ENCODE measurements at places on chromosomes 6 and 20.

DNA sequence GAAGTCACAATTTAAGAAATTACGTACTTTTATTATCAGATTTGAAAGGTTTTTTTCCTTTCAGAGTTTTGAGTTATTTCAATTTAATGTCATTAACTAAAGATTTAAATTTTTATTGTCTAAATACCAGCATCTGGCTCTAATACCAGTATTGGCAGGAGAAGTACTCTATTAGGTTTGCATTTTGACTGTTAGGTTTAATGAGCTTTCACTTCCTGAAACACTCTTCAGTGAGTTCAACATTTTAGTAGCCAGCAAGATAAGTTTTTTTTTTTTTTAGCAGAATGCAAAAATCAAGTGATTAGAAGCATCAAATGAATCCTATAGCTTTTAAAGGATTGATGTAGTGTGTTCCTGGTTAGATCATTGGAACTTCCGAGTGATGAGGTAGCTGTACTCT lies 34.0 kb upstream of the SCGN start:
- DNase-seq: no peak

DNA sequence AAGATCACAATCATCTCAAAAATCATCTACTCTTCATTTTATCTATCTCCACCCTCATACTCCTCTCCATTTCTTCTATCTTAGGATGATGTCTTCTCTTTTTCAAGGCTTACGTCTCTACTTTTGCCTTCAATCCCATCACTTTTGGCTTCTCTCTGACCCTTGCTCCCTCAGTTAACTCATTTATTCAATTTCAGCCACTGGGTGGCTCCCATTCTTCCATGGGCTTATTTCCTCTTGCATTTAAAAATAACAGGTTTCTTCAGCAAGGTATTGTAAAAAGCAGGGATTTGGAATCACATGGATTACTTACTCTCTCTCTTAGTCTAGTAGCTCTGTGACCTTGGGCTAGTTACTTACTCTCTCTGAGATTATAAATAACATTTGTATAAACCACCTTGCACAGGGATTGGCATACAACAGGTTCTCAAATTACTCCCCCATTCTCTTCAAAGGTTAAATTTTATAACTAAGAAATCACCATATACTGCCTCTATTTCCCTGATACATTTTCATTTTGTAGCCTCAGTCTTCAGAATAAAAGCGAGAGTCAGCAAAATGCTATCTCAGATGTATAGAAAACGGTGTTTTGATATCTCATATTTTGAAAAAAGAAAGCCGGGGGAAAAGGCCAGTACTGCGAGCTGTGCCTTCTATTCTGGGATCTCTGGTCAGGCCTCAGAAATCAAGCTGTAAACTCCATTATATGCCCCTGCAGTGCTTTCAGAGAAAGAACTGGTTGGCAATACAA lies 5.5 kb downstream of the ZSCAN12 start:
- DNase-seq: no peak

DNA sequence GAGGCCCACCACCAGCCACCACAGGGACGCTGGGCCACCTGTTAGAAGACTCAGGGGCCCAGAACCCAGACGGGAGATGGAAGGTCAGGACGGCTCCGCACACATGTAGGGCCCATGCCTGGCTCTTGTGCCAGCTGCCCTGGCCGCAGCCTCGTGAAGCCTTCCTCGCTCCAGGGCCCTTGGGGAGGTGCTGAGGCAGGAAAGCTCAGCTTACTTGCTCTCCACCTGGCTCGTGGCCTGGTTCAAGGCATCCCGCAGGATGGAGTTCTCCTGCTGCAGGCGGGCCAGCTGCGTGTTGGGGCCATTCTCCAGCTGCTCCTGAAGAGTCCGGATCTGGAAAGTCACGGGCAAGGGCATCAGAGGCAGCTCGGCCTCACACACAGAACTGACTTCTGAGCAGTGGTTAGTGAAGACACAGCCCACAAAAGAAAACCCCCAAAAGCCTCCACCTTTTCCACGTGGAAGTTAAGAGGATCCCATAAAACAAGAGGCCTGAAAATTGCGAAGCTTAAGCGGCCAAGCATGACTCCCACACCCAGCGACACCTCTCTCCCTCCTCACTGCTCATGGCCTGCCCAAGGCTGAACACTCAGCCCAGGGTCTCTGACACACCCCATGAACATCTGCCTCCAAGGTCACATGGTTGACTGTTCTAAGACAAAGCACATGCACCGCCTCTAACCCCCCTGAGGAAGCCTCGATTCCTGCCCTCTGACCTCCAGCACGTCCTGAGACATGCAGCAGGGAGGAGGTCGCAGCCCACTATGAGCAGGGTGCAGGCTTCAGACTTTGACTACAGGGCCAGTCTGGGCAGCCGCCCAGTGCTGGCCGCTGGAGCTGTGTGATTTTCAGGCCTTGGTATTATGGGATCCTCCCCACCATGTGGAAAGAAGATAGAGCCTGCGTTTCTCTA lies 46.5 kb downstream of the RRBP1 start:
- no peak for DNase-seq

DNA sequence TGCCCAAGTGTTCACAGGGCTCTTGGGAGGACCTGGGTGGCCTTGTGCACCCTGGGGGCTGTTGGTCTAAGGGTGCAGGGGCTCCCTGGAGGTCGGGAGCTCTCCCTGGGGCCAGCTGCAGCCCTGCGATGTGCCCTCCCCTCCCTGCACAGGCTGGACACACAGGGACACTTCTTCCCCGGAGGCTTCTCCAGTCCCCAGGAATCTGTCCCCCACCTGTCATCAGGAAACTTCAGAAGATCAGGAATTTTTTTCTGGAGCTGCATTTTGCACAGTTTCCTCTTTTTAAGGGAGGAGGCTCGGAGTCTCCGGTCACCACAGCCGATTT lies 66.9 kb upstream of the BHLHE23 start:
- DNase-seq: no peak

- DNase-seq: no peak
Observed at GRCh38 chr20:25675161-25675560, 21.5 kb downstream of the ZNF337 start.

DNA sequence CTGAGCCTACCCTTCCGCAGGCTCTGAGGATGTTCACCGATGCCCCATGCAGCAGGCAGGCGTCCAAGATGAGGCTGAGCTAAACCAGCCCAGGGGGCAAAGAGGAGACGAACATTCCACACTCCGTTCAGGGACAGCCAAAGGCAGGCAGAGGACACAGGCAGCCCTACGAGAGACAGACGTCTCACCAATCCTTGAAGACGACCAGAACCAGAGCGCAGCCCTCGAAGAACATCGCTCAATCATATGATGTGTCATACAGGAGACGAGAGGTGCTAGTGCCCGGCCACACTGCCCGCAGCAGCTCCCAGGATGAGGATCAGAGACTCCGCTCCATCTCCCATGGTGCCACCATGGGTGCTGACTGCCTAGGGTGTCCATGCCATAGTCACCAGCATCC lies 35.6 kb upstream of the TMEM181 start:
- no peak for DNase-seq

DNA sequence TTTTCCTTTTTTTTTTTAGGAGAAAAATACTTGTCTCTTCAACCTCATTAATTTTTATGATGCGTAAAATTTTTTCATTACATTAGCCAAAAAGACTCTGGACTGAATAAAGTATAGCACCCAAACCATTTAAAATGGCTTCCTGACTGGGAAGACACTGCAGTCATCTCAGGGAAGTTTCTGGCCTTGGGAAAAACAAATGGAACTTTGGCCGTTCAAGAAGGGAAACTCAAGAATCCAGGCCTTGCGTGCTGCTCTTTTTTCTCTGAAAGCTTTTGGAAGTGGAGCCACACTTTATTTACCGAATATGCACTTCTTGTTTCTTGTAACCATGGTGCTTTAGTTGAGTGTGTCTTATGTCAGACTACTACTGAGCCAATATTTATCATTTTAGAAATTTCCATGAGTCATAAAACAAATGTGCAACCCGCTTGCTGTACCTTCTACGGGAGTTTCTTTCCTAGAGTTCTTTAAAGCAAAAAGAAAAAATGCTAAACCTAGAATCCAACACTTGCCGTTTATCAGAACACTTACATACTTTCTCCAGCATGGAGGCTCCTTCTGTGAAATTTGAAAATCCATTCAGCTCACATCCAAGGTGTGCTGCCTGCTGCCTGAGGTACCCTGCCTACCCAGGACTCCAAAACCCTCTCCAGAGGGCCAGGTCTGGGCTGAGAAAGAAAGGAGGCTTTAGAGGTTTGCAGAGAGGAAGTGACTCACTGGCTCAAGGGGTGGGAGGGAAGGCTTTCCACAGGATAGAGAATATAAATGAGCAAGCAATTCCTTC lies 11.5 kb upstream of the DSTN start:
- DNase-seq: no peak

- DNase-seq: no peak
Observed at GRCh38 chr6:133313068-133313467, 71.9 kb downstream of the EYA4 start.

Data from erythroblast (primary cell).